DMS 273 treated with DMSO at 0.1 percent for 48 hours (cell line): ENCODE measurements at places on chromosomes 13 and 19.

GRCh38 chr19:38281811-38282566 is 17.6 kb downstream of the SPINT2 start:
- no peak for DNase-seq

GRCh38 chr19:45047188-45047797 is 8.4 kb downstream of the CLASRP start:
- DNase-seq = no peak

DNA sequence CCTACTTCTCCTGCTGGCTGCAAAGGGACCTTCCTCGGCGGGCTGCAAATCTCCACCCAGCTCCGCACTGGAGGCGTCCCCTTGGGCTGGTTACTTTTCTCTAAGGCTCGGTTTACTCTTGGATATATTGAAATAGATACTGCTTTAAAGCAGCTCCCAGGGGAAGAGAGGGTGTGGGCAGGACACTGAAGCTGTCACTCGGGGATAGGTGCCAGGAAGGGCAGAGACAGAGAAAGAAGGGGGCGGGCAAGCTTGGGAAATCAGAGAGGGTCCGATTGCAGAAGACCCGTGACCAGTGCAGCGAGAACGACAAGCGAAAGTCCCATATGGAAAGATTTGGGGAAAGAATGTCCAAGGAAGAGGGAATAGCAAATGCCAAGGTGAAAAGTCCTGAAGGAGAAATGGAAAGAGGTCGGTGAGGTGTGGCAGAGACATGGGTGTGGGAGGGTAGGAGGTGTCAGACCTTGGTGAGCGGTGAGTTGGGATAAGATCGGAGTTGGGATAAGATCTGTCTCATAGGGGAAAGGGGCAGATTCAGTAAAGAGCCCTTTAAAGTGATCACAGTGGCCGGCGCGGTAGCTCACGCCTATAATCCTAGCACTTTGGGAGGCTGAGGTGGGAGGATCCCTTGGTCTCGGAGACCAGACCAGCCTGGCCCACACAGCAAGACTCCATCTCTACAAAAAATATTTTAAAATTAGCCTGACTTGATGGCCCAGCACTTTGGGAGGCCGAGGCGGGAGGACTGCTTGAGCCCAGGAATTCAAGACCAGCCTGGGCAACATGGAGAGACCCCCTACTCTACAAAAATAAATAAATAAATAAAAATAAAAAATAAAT is 618 bp downstream of the THSD8 start:
- DNase-seq = no peak

DNA sequence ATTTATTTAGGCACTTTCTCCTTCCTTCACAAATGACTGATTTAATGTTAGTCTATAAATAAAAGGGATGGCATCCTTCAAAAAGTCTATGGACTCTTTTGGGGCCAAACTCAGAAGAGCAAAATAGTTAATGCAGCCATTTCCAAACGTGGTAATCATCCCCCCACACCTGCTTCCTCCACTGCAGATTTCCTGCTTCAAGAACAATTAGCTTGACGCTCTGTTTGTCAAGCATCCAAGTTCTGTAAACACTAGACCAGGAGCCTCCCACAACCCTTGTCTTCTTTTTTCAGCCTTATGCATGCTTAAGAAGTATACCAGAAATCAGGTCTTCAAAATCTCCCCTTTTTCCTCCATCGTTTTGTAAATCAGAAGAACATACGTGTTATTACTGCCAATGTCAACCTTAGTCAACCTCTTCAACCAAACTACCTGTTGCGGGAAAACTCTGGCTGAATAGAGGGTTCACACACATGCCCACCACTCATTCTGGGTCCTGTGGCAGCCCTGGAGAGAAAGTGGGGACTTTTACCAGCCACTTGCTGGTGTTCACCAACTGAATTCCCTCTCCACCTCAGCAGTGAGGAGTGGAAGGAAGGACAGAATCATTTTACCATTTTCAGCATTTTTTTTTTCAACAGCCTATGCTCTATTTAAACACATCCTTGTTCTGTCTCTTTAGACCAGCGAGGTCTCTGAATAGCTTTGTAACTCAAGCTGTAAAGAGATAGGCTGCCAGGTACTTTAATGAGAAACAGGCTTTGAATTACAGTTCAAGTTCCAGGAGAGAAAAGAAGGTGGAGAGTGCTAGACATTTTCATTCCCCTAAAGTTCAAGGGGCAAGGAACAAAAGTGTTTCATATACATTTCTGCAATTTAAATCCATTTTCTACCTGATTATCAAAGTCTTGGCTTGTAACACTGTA is 39.1 kb downstream of the EFNB2 start:
- DNase-seq = no peak

DNA sequence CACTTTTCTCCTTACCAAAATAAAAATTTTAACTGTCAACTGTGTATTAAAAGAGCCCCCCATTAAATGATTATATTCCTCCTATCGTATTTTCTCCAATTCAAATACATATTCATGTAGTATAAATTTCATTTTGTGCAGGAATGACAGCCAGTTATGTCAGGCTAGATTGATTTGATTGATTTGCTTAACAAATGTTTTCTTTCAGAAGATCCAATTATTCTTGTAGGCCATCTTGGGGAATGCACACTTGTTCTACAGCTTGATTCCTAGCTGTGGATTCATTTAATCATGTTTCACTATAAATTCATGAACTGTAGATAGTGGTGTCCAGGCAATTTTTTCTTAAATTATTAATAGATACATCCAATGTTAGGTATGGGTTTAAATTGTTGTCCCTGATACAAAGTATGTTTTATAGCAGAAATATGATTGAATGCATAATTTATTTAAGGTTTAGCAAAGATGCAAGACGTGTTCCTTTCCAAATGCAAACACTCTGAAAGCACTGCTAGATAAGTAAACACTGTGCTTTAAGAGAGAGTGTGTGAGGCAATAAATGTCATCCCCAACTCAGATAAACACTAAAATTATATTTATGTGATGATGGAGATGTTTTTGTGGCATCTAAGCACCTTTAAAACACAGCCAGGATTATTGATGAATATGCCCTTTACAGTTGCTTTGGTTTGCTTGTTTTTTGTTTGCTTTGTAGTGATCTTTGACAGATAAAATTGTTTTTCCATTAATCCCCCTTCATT is 531.1 kb downstream of the DCT start:
- no peak for DNase-seq

GRCh38 chr13:52652980-52653303 is 306 bp downstream of the SUGT1 start:
- no peak for DNase-seq

DNA sequence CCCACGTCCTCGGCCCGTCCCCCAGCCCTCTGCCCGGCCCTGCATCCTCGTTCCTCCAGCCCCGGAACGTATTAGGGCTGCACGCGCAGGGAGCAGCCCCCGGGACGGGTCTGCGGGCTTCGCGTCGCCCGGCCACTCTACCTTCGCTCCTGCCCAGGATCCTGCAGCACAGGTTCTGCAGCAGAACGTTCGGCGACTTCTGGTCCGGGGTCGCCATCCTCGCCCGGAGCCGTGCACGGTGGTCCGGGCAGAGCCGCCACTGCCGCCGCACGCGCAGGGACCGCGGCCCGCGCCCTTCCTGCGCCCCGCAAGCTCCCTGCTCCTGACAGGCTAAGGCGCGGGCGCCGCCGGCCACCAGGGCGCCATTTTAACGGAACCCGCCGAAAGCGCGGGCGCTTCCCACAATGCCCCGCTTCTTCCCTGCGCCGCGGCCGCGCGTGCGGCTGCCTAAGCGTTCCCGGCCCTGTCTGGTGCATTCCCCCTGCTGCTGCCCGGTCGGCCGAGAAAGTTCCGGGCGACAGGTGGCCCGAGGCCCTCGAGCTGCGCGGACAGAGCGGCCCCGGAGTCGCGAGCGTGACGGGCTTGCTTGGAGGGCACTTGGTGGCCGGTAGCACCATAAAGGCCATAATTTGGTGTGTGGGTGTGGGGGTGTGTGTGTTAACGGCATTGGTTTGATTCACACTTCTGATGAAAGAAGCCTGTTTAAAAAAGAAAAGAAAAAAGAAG is at the start of gene TUBGCP3:
Gene TUBGCP3 (minus strand): TSS at position 390 of the 726 bp plus-strand sequence. CDS start 173 bp downstream, at position 217.
- peak; percentile 52 for DNase-seq

DNA sequence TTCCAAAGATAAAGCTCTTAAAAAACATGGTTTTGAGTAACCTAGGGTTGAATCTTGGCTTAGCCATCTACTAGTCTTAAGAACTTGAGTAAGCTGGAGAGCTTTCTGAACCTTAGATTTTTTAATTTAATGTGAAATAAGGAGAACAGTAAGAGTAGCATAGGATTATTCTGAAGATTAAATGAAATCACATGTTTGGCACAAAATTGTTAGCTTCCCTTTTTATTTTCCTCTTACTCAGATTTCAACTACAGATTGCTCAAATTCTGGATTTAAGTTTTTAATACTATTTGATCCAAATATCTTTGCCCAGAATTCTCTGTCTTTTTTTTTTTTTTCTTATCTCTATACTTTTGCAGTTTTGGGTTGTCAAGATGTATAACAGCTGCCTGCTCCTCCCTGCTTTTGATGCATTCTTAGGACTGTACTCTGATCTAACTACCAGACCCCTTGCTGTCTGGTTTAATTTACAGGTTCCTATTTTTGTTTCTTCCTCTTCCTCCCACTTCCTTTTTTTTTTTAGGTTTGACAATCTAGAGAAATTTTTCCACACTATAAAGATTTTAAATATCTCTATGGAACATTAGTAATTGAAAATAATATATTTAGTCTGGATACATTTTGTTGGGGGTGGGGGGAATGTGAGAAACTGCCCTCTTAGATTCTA is 12.3 kb downstream of the POMP start:
- no peak for DNase-seq

GRCh38 chr19:1574354-1575136 is 6.4 kb upstream of the MEX3D start:
- DNase-seq = no peak

- no peak for DNase-seq
Observed at GRCh38 chr13:48977973-48978372, 2.3 kb downstream of the FNDC3A start.

DNA sequence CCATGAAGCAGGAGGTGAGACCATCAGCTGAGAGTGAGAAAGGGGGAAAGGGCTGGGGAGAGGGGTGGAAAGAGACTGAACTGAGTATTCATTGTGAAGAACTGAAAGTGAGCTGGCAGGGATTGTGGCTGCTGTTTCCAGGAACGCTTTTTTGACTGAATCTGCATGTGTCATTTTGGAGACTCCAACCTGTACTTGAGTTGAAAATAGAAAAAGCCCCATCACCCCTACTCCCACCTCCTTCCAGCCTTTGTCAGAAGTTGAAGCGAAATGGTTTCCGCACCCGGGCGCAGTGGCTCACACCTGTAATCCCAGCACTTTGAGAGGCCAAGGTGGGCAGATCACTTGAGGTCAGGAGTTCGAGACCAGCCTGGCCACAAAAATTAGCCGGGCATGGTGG is 128.0 kb upstream of the GPR12 start:
- DNase-seq = no peak

- DNase-seq = no peak
Observed at GRCh38 chr19:34145741-34146202, 26.5 kb upstream of the LSM14A start.

GRCh38 chr19:4567584-4568071 is 8.1 kb upstream of the SEMA6B start:
- DNase-seq = no peak

DNA sequence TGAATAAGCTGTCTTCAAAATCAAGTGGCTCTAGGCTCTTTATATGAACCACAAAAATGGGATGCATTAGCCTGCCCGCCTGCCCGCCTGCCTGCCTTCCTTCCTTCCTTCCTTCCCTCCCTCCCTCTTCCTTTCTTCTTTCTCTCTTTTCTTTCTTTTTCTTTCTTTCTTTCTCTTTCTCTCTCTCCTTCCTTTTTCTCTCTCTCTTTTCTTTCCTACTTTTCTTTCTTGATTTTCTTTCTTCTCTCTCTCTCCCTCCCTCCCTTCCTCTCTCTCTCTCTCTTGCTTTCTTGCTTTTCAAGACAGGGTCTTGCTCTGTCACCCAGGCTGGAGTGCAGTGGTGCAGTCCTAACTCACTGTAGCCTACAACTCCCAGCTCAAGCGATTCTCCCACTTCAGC is 26.9 kb downstream of the F2RL3 start:
- DNase-seq = no peak

GRCh38 chr19:13055213-13056051 is 47.2 kb downstream of the LYL1 start:
- DNase-seq = no peak

DNA sequence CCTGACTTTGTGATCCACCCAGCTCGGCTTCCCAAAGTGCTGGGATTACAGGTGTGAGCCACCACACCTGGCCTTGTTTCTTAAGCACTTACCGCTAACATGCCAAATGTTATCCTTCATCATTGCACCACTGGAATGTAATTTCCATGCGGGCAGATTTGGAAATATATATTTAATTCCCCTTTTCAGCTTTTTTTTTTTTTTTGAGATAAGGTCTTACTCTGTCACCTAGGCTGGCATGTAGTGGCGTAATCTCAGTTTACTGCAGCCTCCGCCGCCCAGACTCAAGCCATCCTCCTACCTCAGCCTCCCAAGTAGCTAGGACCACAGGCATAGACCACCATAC is 4.3 kb upstream of the UPK1A start:
- DNase-seq = no peak

GRCh38 chr13:26867451-26868091 is 107.0 kb upstream of the GPR12 start:
- no peak for DNase-seq

GRCh38 chr13:111139452-111139851 is 24.3 kb downstream of the ARHGEF7 start:
- no peak for DNase-seq

DNA sequence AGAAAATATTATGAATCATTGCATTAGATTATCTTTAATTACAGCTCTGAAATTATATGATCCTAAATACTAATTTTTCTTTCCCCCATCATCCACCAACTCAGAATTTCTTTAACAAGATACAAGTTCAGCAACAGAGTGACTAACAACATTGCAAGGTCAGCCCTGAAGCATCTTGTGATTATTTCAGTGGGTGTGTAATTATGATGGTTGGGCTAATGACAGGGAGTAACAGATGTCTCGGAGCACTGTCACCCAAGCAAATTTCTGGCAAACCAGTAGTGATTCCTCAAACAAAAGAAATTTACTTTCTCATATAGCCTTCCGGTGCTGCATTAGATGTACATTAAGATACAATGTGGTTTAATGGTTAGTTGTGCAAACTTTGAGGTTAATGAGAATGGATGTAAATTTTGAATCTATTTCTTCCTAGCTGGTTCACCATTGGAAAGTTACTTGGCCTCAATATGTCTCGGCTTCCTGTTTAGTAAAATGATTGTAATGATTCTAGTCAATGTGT is 238.9 kb downstream of the ITGBL1 start:
- DNase-seq = no peak

GRCh38 chr13:113901642-113902041 is 37.8 kb upstream of the GAS6 start:
- DNase-seq = no peak

- no peak for DNase-seq
Observed at GRCh38 chr19:2732157-2732725, 7.6 kb downstream of the SLC39A3 start.

DNA sequence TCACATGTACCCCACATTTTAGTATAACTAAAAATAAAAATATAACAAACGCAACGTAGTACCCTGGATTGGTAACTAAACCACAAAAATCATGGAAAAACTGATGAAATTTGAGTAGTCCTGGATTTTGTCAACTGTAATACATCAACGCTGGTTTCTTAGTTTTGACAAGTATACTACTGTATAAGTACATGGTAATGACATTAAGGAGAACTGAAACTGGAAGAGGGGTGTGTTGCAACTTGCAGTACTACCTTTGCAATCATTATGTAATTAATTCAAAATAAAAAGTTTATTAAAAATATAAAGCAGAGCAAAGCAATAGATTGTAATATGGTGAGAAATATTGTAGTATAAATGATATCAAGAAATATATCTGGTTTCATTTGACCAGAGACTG is 1158.0 kb upstream of the SPRY2 start:
- no peak for DNase-seq

GRCh38 chr13:21006141-21007005 is 55.0 kb downstream of the LATS2 start:
- no peak for DNase-seq
